ENCODE measurements at places on chromosomes 12 and 14.

DNA sequence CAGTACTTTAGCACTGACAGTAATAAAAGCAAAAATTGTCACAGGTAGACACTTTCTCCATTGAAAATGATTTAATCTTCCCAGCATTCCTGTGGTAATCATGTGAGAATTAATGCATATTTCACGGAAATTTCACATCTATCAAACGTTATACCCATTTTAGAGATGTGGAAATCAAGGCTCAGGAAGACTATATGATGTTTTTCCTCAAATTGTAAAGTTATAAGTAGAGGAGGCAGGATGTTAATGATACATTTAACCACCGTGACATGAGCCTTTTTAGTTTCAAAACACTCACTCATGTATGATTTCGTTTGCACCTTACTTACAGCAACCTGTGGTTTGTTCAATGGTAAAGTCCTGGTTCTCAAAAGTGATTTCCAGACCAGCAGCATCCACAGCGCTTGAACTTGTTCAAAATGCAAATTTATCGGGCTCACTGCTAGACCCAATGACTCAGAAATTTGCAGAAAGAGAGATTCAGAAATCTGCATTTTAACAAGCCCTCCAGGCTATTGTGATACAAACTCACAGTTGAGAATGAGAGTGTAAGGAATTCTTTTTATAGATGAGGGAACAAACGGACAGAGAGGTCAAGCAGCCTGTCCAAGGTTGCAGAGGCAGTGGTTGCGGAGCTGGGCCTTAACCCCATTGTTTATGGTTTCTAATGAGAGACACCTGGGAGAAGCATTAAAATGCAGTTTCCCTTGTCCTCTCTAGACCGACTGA is 654.8 kb upstream of the TBX3 start:
- DNase-seq, result no peak

- DNase-seq, result no peak
Measured at GRCh38 chr12:120851444-120851843, 52.7 kb downstream of the SPPL3 start.

GRCh38 chr12:4284306-4284705 is 10.7 kb downstream of the CCND2 start:
- DNase-seq, result no peak

DNA sequence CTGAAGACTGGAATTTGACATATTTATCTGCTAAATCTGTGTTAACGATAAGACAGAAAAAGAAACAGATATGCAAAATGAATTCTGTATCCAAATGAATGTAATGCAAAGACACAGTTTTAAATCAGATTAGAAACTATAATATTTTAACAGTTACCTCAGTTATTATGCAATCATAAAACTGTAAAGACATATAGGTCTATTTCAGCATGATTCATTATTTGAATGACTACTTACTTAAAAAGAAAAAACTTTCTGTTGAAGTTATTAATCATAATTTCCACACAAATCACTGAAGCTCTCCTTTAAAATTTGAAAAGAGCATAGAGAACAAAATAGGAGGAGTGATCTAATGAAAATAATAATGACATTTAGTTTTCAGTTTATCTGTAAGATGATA is 742.6 kb downstream of the FSCB start:
- no peak for DNase-seq

- no peak for DNase-seq
Measured at GRCh38 chr14:84646786-84647500, 883.0 kb upstream of the FLRT2 start.

Measured in T1000 (cell line).